Erythroblast (primary cell): ENCODE measurements at places on chromosomes 13 and 19.

- DNase-seq: no peak
Observed at GRCh38 chr13:79496188-79496587, 15.2 kb downstream of the NDFIP2 start.

DNA sequence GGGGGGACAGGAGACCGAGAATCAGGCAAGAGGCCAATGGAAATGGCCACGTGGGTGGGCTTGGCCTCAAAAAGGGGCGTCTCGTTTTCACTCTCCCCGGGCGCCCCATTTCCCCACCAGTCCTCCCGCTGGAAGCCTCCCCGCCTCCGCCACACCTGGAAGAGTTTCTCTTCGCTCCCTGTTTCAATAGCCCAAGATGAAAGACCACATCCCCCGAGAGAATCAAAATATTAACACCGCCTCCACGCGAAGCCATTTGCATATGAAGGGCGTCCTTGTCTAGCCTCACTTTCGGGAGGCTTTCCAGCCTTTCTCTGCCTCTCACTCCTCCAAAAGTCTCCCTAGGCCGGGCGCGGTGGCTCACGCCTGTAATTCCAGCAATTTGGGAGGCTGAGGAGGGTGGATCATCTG lies 691 bp upstream of the OLFM2 start:
- DNase-seq: no peak

DNA sequence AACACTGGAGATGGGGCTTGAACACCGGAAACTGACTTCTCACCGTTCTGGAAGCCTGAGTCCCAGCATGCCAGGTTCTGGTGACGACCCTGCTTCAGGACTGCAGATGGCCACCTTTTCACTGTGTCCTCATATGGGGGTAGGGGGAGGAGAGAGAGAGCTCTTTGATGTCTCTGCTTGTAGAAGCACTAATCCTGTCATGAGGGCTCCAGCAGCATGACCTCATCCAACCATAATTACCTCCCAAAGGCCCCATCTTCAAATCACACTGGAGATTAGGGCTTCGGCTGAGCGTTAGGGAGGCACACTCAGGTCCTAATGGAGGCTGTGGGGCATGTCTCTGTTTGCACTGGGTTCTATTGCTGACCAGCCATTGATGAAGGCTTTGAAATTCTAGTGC lies 255.3 kb downstream of the TEX29 start:
- no peak for DNase-seq

- peak; percentile 91 for DNase-seq
Observed at GRCh38 chr13:96053003-96053703, at the start of gene UGGT2. UGGT2 (minus strand) TSS chr13:96053401; CDS start chr13:96053312, 89 bp downstream.

DNA sequence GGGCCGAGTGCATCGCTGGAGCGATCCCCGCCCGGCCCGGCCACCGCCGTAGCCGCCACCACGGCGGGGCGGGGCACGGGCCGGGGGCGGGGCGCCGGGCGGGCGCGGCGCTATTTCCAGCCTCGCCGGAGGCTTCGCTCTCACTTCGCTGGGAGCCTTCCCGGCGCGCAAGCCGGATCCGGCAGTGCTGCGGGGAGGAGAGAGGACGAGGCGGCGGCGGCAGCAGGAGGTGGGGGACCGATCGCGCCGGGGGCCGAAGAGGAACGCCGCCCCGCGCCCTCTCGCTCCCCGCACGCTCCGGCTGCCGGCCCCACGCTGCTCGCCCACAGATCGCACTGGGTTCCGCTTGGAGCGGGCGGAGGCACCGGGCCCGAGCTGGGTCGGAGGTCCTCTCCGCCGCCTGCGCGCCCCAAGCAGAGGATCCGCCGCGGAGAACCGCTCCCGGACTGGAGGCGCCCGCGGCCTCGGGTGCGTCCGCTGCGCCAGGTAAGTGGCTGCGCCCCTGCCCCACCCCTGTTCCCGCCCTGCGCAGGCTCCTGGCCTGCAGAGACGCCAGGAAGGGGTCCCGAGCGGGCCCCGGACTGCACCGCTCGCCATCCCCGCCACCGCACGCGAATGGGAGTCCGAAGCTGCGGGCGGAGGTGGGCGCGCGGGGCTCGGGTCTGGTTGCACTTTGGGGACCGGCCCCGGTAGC lies at the start of gene CHST8:
CHST8 (plus strand) TSS at position 143 of the 694 bp plus-strand sequence. CDS start 67,309 bp downstream, outside the sequence.
- DNase-seq: no peak

DNA sequence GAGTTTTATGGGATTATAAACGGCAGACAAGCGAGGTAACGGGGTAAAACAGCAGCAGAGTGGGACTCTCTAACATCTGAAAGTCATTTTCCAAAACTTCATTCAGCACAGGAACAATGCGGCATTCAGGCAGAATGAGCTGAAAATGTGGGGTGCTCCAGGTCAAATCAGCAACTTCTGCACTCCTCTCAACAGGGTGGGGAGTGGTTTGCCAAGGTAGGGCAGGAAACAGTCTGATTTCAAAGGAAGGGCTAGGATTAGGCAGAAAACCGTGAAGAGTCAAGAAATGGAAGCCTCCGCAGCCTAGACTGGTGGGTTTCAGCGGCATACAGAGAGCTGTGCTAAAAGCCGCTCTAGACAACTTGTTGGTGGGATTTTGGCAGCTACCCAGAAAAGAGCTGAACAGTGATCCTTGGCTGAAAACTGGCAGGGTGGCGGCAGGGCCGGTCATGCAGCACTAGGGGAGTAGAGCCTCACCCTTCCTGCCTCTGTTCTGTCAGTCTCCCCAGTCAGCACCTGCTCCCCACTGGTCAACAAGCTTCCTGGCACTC lies 154.2 kb upstream of the KLF12 start:
- no peak for DNase-seq

DNA sequence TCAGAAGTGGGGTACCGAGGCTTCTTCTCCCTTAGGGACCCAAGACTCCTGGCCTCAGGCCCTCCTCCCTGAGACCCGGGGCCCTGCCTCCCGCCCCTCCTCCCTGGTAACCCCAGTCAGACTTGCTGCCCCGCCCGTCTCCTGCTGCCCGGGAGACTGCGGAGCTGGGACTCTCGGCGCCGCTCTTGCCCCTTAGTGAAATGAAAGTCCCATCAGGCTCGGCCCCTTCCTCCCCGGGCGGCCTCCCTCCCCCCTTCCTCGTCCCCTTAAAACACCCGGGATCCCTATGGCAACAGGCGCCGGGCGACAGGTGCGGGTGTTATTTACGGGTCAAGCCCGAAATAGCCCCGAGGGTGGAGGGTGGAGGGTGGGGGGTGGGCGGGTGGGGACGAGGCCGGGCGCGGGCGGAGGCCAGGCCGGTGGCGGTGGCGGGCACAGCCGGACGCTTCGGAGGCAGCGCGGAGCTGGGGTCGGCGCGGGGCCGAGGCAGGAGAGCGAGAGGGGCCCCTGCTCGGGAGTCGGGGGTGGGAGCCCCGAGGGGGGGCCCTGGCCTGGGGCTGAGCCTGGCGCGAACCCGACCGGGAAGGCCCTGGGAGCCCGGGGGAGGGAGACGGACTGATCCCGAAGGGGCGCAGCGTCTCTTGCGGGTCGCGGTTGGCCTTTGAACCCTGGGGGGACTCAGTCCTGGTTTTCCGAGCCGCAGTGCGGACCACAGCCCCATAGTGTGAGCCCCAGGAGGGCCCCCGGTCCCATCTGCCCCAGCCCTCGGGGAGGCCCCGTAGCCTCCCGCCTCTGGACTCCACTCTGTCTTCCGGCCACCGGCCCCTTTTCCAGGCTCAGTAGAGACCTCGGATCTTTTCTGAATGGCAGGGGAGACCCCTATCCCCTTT lies at the start of gene CACNG6:
CACNG6 (plus strand) TSS at position 414 of the 890 bp plus-strand sequence. CDS start 1,241 bp downstream, outside the sequence.
- DNase-seq: no peak

DNA sequence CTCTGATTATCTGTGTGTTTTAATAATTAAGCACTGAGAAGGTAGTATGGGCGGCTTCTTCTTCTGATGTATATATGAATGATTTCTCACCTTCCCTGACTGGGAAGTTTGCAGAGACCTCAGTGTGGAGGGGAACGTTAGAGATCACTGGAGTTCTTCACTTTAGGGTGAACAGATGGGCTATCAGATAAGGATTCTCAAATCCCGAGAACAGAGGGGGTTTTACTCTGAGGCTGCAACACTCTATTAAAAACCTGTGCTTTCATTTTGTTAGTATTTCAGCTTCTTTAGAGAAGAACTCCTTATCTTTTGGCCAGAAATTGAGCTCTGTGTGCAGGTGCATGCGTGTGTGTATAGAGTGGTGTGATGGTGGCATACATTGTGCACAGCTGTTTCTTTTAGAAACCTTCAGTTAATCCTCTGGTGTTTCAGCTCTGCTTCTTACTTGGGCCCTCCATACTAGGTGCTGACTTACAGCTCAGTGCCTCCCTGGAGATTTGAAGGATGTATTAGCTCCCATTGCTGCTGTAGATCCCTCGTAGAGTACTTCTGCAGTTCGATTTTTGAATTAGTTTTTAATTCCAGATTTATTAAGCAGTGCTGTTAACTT lies 45.3 kb upstream of the PCDH9 start:
- DNase-seq: no peak

DNA sequence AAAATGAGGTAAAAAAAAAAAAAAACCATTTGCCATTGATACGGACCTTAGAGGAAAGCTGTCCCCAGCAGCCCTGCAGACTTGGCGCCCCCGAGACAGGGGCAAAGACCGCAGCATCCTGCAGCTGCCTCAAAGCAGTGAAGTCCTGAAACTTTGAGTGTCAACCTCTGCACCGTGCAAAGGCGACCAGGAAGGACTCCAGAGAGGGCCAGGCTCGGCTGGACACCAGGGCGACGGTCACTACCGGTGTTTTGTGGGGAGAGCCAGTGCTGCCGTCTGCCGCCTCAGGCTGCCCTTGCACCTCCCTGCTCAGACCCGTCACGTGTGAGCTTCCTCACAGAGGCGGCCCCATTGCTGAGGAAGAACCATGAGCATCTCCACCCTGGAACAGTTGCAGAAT lies 146.7 kb upstream of the SPACA7 start:
- no peak for DNase-seq

GRCh38 chr13:77429320-77430142 lies 102.6 kb upstream of the MYCBP2 start:
- DNase-seq: no peak

DNA sequence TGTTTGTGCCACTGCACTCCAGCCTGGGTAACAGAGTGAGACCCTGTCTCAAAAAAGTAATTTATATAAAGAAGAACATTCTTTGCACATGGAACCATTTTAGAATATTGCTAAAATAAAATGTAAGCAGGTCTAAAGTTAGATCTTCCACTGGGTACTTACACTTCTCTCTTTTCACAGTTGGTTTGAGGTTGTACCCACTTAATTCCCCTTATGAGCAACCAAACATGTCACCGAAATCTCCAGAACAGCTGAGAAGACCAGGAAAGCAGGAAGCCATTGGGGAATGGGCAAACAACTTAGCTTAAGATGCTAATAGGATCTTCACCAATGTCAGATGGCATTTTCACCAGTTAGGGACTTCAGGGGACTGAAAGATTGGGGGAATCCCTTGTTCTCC lies 18.8 kb downstream of the NLRP4 start:
- DNase-seq: no peak

GRCh38 chr13:26921918-26922317 lies 161.3 kb upstream of the GPR12 start:
- no peak for DNase-seq

DNA sequence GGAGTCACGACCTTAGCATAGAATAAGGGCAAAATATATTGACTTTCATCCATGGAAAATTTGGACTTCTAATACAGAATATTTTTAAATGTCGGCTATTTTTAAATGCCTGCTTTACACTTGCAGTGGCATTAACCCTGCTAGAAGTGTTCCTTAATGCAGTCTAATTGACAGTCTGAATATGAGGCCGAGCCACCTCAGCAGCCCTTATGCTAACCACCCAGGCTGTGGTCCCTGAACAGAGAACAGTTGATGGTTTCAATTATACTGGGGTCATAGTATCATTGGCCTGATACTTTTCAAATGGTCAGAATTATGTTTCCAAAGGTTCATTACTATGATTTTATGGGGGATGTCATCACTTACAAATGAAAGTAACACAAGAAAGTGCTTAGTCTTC lies 764.7 kb upstream of the SLITRK1 start:
- DNase-seq: no peak

GRCh38 chr13:82962397-82962796 lies 919.9 kb downstream of the SLITRK1 start:
- no peak for DNase-seq

- DNase-seq: no peak
Observed at GRCh38 chr19:32458500-32459123, 53.0 kb downstream of the DPY19L3 start.

- DNase-seq: no peak
Observed at GRCh38 chr19:10230173-10230860, 814 bp downstream of the S1PR2 start.

DNA sequence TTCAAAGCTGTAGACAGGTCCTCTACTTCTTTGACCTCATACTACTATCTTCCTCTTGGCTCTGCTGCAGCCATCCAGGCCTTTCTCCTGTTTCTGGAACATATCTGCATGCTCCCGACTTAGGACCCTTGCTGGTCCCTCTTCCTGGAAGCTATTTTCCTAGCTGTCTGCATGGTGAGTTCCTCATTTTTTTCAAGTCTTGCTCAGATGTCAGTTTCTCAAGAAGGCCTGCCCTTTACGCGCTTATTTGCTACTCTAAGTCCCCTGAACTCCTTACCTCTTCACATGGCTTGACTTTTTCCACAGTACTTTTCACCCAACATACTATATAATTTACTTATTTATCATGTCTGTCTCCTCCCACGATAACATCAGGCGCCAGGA lies 31.4 kb downstream of the DNAJC3 start:
- DNase-seq: no peak

GRCh38 chr19:54211235-54211634 lies 10.6 kb downstream of the RPS9 start:
- DNase-seq: no peak

DNA sequence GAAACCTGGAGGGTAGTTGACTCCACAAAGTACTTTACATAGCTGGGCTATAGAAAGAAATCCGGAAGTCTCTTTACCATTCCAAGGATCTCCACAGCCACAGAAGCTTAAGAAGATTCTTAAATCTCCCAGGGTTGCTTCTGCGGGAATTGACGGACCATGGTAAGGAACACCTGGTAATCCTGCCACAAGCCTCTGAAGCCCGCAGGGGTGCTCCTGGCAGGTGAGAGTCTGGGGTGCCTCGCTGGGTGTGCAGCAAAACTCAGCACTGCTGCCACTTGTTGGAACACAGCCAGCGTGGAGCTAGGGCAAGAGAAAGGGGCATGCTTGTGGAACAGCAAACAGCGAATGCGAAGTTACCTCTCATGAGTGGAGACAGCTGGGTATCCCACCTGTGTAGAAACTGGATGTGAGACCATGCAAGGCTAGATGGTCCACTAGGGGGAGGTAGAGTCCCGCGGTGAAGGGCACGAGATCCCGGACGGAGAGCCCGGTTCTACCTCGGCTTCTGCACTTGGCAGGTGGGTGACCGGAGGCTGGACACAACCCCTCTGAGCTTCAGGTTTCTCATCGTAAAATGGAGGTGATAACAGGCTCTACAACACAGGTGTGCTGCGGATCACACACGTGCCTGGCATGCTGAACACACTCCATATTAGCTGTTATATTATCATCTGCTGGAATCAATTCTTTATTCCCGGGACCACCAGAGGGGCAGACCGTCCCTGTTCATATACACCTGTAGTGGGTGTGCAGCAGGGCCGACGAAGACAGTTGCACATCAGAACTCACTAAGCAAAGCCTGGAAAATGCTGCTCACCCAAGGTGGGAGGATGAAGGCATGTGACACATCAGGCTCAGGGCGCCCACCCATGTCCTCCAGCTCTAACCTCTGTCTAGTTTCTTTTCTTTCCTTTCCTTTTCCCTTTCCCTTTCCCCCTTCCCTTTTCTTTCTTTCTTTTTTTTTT lies 24.1 kb upstream of the UBAC2 start:
- DNase-seq: peak; percentile 71
